ENCODE measurements at places on chromosomes 7 and 10. TPM values are rescaled to one million over a fixed set of nuclear protein-coding genes. Genes with fewer than 3 reads are reported as not detected.
A peak's percentile ranks its signal among the peaks of the same experiment; 100 is the strongest.

DNA sequence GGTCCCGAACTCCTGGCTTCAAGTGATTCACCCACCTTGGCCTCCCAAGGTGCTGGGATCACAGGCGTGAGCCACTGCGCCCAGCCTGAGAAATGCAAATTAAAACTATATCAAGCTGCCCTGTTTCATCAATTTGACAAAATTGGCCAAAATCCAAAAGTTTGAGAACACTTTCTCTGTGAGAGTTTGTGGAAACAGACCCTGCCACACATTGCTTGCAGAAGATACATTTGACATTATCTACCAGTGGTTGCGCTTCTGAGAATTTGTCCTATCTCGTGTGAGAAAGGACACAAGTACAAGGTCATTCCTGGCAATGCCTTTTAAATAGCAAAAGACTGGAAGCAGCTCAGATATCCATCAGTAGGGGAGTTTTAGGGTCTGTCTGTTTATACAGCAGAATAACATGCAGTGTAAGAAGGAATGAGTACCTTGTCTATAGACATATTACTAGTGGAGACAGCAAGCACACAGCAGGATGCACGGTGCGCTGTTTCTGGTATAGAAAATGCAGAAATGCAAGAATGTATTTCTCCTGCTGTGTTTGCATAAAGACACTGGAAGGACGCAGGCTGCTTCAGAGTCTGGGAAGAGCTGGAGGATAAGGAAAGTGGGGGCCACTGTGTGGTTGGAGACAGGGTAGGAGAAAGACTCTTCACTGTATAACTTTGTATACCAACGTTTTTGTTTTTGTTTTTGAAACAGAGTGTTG, 4.3 kb downstream of the LHPP start:
- DNase-seq: no peak
- H3K4me3 ChIP-seq: no peak overlapping the region
- H3K27me3 ChIP-seq: no peaks in the 10 kb centered on the region

GRCh38 chr10:26890956-26891355, 30.2 kb upstream of the ABI1 start:
- no peak overlapping the region for H3K27ac ChIP-seq
- H3K4me1 ChIP-seq: no peaks in the 10 kb centered on the region
- no peaks in the 10 kb centered on the region for H3K27me3 ChIP-seq
- no peak overlapping the region for H3K4me3 ChIP-seq
- H3K36me3 ChIP-seq: no peaks in the 10 kb centered on the region

GRCh38 chr7:136131304-136131630, 154.1 kb upstream of the MTPN start:
- H3K27me3 ChIP-seq: no peaks in the 10 kb centered on the region
- no peak for DNase-seq
- H3K27ac ChIP-seq: no peak overlapping the region

DNA sequence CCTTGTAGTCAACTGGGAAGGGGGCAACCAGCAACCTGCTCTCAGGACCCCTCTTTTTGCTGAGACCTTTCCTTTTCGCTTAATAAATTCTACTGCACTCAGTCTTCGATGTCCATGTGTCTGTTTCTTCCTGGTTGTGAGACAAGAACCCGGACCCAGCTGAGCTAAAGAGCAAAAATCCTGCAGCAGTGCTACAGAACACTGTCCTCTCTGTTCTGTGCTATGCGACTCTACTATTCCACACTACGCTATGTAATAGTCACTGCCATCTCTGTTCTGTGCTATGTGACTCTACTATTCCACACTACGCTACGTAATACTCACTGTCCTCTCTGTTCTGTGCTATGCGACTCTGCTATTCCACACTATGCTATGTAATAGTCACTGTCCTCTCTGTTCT, 34.3 kb downstream of the DIP2C start:
- peaks cover 76% of the 10 kb centered on the region for H3K4me1 ChIP-seq
- no peak overlapping the region for H3K4me3 ChIP-seq
- no peaks in the 10 kb centered on the region for H3K27me3 ChIP-seq
- H3K36me3 ChIP-seq: no peaks in the 10 kb centered on the region
- no peak for DNase-seq
- no peak overlapping the region for H3K27ac ChIP-seq

DNA sequence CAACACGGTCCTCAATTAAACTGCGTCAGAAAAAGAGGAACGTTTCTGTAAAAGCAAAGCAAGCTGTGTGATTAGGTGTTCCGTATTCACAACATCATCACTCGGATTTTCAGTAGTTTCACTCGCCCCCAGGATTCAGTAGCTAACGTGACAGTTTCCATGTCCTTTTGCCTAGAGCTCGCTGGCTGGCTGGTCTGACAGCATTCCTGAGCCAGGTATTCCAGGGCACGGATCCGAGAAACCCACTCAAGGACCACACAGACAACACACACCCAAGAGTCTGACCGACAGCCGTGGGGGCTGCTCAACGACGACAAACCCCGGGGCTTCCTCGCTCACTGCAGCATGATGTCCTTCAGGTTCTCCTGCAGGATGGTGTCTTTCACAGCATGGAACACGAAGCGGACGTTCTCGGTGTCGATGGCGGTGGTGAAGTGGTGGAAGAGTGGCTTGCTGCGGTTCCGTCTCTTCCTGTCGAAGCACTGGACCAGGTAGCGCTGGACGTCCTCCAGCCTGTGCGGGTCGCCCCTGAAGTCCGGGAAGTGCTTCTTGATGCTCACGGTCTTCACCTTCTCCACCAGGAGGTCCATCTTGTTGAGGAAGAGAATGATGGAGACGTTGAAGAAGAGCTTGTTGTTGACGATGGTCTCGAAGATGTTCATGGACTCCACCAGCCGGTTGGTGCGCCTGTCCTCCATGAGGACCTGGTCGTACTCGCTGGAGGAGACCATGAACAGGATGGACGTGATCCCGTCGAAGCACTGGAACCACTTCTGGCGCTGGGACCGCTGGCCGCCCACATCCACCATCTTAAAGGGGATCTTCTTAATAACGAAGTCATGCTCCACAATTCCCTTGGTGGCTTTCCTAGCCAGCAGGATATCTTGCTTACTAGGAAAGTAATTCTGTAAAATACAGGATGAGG, 43.1 kb downstream of the AMZ1 start:
- H3K27ac ChIP-seq: peak overlapping the region; percentile 82
- DNase-seq: peak; percentile 66
- no peaks in the 10 kb centered on the region for H3K27me3 ChIP-seq
- peaks cover 4% of the 10 kb centered on the region for H3K36me3 ChIP-seq

- no peak overlapping the region for H3K4me3 ChIP-seq
- no peak for DNase-seq
- no peaks in the 10 kb centered on the region for H3K27me3 ChIP-seq
- H3K36me3 ChIP-seq: no peaks in the 10 kb centered on the region
Observed at GRCh38 chr7:122896509-122896908, 10.2 kb upstream of the CADPS2 start.

DNA sequence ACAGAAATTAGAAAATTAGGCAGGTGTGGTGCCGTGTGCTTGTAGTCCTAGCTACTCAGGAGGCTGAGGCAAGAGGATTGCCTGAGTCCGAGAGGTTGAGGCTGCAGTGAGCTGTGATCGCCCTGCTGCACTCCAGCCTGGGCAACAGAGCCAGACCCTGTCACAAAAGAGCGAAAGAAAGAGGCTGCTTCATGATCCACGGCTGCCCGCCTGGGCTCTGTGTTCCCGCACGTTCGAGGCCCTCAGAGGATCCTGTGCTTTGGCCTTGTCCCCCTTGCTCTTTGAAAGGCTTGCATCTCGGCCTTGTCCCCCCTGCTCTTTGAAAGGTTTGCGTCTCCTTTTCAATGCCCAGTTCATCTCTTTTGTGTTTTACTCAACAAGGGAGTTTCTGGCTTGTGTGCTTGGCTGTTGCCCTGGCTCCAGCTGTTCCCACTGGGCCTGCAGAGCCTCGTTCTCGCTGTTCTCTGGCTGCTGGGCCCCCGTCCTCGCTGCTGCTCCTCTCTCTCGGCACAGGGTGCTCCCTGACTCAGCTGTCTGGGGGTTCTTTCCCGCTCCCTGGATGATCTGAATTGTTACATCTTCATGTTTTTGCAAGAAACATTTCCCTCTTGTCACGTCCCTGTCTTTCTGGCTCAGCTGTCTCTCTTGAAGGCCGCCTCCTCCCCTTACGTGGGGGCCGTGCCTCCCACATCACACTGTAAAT, 45.1 kb upstream of the INPP5A start:
- no peaks in the 10 kb centered on the region for H3K36me3 ChIP-seq
- no peaks in the 10 kb centered on the region for H3K27me3 ChIP-seq
- no peak overlapping the region for H3K27ac ChIP-seq
- peaks cover 10% of the 10 kb centered on the region for H3K4me1 ChIP-seq
- no peak overlapping the region for H3K4me3 ChIP-seq
- peak; percentile 89 for DNase-seq

DNA sequence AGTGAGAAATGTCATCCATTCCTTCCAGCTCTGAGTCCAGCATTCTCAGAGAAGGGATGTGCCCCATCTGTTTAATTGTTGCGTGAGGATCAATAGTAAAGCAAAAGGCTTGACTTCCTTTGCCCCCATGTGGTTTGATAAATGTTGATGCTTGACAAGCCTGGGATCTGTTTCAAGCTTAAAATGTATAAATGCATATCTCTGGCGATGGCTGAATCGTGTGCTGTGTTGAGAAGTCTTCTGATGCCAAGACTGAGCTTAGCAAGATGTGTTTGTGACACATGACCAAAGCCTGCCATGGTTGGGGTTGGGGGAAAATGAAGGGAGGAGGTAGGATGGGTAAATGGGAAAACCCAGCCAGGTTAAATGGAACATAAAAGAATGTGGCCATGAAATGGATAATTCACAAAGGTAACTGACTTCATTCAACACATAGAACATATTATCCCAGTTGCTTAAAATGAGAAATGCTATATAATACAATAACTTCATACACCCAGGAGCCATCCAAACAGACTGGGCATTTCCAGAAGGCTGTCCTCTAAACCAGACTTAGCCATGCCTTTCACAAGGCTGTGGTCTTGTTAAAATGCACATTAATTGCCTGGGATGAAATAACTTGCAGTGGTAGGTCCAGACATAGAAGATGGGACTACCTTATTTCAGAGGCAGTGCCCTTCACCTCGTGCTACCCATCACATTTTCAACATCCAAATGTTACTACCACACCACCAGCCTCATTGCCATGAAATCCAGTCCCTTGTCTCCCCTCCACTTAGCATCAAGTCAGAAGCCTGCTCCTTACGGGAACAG, 147.3 kb upstream of the PDE1C start:
- H3K27ac ChIP-seq: no peak overlapping the region
- H3K4me1 ChIP-seq: no peaks in the 10 kb centered on the region
- no peak for DNase-seq
- H3K36me3 ChIP-seq: no peaks in the 10 kb centered on the region
- no peak overlapping the region for H3K4me3 ChIP-seq

DNA sequence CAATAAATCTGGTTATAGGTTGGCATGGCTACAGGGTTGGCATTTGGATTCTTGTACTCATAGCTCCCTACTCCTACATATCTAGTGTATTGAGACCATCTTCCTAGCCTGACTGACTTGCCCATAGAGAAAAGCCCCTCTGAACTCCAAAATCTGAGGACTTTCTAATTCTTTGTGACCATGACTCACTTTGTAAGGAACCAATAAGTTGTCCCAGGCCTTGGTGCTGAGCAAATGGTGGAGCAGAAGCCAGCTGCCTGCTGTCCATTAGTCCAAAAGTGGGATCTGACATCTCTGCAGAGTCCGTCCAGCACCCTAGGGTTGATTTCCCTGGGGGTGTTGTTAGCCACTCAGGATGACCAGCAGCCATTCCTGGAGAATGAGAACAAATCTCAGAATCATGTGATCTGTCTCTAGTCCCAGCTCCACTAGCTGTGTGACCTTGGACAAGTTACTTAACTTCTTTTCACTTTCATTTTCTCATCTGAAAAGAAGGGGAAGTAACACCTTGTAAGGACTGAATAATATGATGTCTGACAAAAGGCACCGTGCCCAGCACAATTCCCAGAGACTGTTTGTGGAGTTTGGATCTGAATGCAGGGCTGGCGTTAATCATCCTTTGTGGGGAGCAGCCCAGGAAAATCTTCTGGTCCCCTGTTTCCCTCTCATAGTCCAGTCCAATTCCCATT, 44.1 kb downstream of the MTURN start:
- no peaks in the 10 kb centered on the region for H3K27me3 ChIP-seq
- H3K4me3 ChIP-seq: no peak overlapping the region
- H3K27ac ChIP-seq: no peak overlapping the region
- H3K4me1 ChIP-seq: peaks cover 46% of the 10 kb centered on the region
- DNase-seq: no peak
- no peaks in the 10 kb centered on the region for H3K36me3 ChIP-seq

DNA sequence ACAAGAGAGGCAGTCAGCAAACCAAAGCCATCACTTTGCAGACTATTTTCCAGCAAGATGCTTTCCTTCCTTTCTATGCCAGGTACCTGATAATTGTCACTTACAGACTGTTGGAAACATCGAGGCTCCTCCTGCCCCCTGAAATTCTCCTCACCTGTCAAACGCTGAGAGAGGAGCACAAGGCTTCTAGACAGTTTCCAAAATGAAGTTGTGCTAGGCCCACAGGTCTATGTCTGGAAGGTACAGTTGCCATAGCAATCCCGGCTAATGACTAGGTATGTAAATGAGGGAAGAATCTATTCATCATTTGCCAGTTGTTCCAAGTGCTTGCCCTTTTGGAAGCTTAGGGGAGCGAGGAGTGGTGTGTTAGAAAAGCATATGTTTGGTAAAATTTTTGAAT, 334.4 kb downstream of the CALN1 start:
- no peak overlapping the region for H3K4me3 ChIP-seq
- no peaks in the 10 kb centered on the region for H3K36me3 ChIP-seq
- no peaks in the 10 kb centered on the region for H3K27me3 ChIP-seq
- H3K4me1 ChIP-seq: no peaks in the 10 kb centered on the region
- no peak for DNase-seq

DNA sequence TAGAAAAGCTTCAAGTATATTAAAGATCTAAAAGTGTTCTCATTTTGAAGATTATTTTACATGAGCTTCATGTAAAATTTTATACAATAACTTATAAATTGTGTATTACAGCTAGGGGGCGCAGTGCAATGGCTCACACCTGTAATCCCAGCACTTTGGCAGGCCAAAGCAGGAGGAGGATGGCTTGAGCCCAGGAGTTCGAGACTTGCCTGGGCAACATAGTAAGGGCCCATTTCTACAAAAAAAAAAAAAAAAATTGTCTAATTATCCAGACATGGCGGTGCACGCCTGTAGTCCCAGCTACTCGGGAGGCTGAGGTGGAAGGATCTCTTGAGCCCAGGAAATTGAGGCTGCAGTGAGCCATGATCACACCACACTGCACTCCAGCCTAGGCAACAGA, 16.6 kb downstream of the ACBD5 start:
- H3K4me1 ChIP-seq: no peaks in the 10 kb centered on the region
- H3K27me3 ChIP-seq: no peaks in the 10 kb centered on the region
- H3K36me3 ChIP-seq: peaks cover 13% of the 10 kb centered on the region
- H3K27ac ChIP-seq: no peak overlapping the region
- H3K4me3 ChIP-seq: no peak overlapping the region

- no peaks in the 10 kb centered on the region for H3K27me3 ChIP-seq
- no peaks in the 10 kb centered on the region for H3K4me1 ChIP-seq
- H3K4me3 ChIP-seq: no peak overlapping the region
- no peaks in the 10 kb centered on the region for H3K36me3 ChIP-seq
- no peak for DNase-seq
Observed at GRCh38 chr10:15742836-15743235, 23.1 kb upstream of the ITGA8 start.

GRCh38 chr7:123944395-123944794, 19.4 kb downstream of the SPAM1 start:
- no peaks in the 10 kb centered on the region for H3K36me3 ChIP-seq
- no peak overlapping the region for H3K4me3 ChIP-seq
- H3K4me1 ChIP-seq: no peaks in the 10 kb centered on the region
- no peak for DNase-seq
- no peak overlapping the region for H3K27ac ChIP-seq

Gene HKDC1
- 8.4 TPM for polyA plus RNA-seq

Gene PRPS1L1
- not detected for polyA plus RNA-seq

Gene AZGP1
- 4.6 TPM for polyA plus RNA-seq

Gene OR2A5
- not detected for polyA plus RNA-seq

Gene SEMA3D
- 0.69 TPM for polyA plus RNA-seq

Gene PIP
- not detected for polyA plus RNA-seq

Gene TEX47
- polyA plus RNA-seq: not detected

All from sigmoid colon (tissue), 7 donors.